ENCODE measurements at places on chromosomes 5 and 9. TPM values are rescaled to one million over a fixed set of nuclear protein-coding genes. Genes with fewer than 3 reads are reported as not detected.

Gene EIF4E1B
- total RNA-seq, result not detected

Gene SH3PXD2B
- total RNA-seq, result 25.5 TPM

Gene BARHL1
- total RNA-seq, result not detected

Gene PHYKPL
- 25.4 TPM for total RNA-seq
